Peyer's patch (tissue), 4 donors: ENCODE measurements at places on chromosomes 16 and 17. TPM values are rescaled to one million over a fixed set of nuclear protein-coding genes. Genes with fewer than 3 reads are reported as not detected.
A peak's percentile ranks its signal among the peaks of the same experiment; 100 is the strongest.

The IRX5 gene
- not detected for total RNA-seq

GRCh38 chr17:18247613-18248001 lies 10.9 kb downstream of the FLII start:
- peak; percentile 61 for DNase-seq

GRCh38 chr16:3389663-3390338 lies 11.0 kb downstream of the ZSCAN32 start:
- DNase-seq: no peak

DNA sequence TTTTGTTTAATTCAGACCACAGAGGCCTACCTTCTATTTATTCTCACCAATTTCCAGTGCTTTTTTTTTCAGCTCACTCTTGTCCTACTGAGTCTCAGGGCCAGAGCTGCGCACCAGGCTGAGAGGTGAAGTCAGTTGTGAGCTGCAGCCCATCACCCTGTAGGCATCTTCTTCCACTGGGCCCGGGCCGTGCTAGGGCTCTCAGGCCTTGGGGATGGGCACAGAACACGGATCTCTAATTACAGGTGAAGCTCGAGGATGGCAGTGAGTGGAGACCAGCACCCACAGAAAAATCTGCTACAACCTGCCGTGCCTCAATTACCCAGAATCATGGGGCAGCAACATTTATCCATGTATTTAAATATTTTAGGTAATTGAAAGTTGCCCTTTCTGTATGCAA lies 82.1 kb downstream of the IRX5 start:
- DNase-seq: no peak

DNA sequence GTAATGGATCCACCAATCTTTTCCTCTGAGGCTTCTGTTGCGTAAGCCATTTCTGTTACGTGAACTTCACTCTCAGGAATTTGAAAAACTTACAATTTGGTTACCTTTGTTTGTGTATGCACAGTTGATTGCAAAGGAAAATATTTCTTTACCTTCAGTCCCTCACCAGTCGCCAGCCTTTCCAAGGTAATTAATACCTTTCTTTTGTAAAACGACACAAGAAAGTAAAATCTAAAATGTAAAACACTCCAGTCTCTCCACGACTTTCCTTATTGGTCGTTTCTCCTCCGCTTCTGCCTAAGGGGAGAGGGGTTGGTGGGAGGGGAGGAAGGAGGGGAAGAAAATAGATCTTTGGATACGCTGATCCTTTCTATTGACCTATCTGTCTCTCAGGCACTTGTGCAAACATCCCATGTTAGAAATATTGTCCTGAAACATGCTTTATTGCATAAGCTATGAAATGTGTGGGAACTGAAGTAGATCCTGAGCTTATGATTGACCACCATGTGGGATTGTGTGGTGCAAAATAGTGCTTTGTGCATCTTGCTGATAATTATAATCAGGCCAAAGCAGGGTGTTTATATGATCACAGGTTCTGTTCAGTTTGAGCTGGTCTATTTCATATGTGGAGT lies 32.4 kb upstream of the EFCAB13 start:
- no peak for DNase-seq
